Right forelimb (tissue), 1 donor: ENCODE measurements at places on chromosomes 13 and 19.

DNA sequence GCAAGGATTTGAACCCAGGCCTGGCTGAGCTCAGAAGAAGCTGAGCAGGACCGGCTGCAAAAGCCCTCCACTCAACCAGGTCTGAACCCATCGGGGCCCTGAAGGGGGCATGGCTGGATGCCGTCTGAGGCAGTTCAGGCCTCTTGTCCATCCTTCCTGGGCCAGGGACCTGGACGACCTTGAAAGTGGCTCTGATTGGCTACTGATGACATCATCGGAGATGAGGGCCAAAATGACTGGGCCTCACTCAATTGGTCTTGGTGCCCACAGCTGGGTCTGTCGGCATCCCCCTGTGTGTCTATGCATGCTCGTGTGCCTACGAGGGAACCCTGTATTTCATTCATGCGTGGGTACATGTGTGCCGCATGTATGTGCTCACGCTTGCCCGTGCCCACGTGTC lies 71.8 kb downstream of the PTPRS start:
- DNase-seq = no peak

DNA sequence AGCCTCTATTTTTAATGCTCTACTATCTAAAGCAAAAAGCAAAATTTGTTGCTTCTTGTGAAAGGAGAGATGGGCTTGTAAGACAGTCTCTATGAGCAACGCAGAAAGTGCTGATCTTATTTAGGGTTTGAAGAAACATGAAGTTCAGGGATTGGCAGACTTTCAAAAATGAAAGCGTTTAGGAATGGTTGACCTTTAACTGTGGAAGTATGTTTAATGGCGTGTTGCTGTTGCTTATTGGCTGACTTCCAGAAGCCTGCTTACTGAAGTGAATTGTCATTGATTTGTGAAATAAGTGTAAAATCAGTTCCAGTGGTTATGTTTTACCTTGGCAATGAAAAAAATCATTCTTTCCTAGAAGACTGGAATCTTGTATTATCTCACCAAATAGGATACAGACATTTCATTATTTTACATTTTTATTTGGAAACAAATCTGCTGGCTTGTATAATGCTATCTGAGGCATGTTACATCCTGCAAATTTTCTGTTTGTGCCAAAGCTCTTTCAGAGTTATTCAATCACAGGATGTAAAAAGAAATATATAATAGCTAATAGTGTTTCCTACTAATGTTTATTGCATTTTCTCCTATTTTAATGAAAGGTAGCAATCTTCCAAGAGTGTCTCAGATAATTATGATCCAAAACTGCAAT lies 221.3 kb upstream of the SLITRK6 start:
- DNase-seq = no peak

DNA sequence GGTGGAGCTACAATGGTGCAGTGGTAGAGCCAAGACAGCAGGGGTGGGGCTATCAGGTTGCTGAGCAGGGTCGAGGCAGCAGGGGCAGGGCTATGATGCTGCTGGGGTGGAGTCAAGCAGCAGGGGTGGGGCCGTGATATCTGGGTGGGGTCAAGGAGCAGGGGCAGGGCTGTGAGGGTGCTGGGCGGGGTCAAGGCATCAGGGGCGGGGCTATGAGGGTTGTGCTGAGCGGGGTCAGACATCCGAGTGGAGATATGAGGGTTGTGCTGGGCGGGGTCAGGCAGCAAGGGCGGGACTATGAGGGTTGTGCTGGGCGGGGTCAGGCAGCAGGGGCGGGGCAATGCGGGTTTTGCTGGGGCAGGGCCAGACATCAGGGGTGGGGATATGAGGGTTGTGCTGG lies 14.7 kb downstream of the HCN2 start:
- DNase-seq = no peak

GRCh38 chr13:64680739-64681138 lies 2549.4 kb downstream of the PCDH9 start:
- no peak for DNase-seq

DNA sequence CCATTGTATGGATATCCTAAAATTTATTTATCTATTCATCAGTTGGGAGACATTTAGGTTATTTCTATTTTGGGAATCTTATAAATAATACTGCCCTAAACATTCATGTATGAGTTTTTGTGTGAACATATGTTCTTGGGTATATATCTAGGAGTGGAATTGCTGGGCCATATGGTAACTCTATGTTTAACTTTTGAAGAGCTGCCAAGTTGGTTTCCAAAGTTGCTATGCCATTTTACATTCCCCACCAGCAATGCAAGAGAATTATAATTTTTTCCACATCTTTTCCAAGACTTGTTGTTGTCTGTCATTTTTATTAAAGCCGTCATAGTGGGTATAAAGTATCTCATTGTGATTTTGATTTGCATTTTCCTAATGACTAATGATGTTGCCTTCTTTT lies 48.2 kb upstream of the CALM3 start:
- DNase-seq = no peak

- DNase-seq = no peak
These were observed 42.3 kb downstream of the DEDD2 start for GRCh38 chr19:42174958-42175734.

GRCh38 chr13:106981051-106981450 lies 413.1 kb upstream of the ARGLU1 start:
- no peak for DNase-seq

GRCh38 chr13:22201375-22201925 lies 530.6 kb downstream of the FGF9 start:
- DNase-seq = no peak

GRCh38 chr13:110913322-110914080 lies 1.4 kb downstream of the ANKRD10 start:
- no peak for DNase-seq

GRCh38 chr13:73293913-73294523 lies 235.2 kb downstream of the KLF5 start:
- no peak for DNase-seq

DNA sequence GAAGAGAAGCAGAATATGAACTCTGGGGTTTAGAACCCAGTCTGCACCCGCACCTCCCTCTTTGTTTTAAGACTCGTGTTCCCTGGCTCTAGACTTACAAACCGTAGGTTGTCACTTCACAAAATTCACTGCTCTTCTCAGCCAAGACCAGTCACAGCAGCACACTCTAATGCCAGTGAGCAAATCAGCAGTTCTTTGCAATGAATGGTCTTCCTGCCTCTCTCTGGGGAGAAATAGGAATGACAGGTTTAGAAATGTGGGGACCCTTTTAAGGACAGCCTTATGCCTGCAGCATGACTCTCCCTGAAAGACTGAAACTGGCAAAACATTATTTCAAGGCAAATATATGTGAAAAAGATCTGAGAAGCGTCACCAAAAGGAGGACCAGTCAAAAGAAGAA lies 156.9 kb downstream of the KCTD15 start:
- no peak for DNase-seq

DNA sequence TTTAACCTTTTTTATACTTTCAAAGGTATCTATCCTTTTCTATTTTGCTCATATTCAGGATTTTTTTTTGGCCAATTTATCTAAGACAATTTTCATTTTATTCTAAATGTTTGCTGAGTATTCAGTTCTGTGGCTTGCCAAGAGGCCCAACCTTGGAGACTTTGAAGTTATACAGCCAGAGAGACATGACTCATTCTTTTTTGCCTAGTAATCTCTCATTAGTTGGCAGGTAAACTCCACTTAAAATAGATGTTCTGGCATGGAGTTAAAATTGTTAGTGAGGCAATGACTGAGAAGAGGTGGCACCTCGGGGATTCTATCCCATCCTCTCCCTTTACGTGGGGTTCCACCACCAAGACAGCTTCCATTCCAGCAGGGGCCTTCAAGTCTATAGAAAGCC lies 213.8 kb downstream of the KCTD12 start:
- no peak for DNase-seq

DNA sequence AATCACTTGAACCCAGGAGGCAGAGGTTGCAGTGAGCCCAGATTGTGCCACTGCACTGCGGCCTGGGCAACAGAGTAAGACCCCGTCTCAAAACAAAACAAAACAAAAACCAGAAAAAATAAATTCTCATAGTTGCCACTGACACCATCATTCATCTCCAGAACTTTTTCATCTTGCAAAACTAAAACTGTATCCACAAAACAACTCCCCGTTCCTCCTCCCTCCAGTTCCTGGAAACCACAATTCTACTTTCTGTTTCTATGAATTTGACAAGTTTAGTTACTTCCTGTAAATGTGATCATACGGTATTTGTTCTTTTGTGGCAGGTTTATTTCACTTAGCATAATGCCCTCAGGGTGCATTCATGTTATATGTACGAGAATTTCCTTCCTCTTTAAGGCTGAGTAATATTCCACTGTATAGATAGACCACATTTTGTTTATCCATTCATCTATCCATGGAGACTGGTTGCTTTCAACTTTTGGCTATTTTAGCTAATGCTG lies 13.2 kb upstream of the ADGRE5 start:
- DNase-seq = no peak

DNA sequence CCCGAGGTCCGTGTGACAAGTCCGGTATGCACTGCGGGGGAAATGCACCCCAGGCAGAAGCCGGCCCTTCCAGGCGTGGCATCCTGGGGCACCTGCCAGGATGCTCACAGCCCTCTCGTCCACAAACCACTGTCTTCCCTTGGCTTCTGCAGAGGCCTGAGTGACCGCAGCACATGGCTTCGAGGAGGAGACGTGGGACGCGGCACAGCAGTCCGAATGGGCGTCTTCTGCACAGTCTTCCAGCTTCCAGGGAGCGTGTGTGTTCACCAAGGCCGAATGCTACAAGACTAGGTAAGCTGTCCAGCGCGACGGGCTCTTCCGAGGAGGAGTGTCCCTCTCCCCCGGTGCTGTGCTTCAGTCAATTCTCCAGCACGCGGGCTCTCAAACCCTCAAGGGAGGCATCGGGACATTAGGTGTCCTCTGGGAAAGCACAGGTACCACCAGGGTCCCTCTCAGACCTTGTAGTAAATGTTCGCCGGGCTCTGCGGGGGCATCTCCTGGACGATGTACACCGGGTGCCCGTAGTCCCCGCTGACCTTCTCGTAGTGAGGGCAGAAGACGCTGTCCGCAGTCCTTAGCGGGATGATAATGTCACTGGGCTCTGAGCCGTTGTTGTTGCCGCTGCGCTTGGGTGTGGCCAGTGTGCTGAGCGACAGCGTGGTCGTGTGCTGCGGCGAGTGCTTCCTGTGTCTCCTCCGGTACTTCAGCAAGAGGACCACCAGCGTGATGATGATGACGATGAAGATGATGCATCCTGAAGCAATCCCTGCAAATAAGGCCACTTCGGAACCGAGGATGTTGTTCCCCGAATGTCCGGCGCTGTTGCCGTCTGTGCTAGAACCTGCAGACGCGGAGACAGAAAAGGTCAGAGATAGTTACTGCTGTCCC lies 42.6 kb downstream of the EFNB2 start:
- no peak for DNase-seq

GRCh38 chr19:40300668-40301067 lies 15.5 kb upstream of the AKT2 start:
- DNase-seq = no peak

DNA sequence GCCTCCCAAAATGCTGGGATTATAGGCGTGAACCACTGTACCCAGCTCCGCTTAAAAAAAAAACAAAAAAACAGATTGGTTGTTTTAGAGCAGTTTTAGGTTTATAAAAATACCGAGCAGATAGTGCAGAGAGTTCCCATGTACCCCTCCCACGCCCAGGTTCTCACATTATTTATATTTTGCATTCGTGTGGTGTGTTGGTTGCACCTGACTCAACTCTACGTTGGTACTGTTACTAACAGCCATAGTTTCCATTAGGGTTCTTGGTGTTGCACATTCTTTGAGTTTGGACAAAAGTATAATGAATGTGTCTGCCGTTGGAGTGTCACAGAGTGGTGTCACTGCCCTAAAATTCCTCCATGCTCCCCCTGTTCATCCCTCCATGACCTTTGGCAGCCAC lies 29.1 kb downstream of the MYO9B start:
- DNase-seq = no peak

DNA sequence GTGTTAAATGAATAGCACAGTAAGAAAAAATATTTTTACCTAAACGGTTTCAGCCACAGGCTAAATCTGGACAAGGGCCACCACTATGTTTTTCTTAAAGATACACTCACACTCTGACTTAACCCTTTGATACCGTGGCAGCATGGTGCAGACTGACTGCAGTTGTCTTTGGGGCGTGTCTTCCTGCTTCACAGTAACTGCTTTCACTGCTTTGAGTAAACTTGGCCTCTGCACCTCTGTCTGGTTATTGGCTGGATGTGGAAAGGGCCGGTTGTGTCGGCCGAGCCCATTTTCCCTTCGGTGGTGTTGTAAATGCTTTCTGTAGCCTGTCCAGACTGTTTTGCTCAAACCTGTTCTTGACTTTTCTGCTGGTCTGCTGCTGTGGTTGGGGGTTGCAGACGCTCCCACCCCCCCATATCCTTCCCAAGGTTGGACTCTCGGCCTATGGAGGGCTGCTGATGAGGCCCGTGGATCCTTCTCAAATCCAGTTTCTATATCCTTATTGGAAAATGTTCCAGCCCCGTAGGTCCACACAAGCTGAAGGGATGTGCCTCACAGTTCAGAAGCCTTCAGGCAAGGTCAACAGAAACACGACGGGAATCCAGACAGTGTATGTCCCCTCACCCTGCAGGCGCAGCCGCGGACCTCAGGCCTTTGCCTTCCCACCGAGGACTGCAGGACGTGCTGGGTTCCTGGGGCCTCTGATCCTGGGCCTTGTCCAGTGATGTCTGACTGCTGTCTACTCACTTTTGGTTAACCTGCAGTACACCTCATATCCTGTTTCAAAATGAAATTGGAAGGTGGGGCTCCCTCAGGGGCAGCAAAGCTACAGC lies 90.2 kb upstream of the RNF113B start:
- DNase-seq = no peak

GRCh38 chr13:20425819-20426219 lies 99.8 kb downstream of the CRYL1 start:
- no peak for DNase-seq

DNA sequence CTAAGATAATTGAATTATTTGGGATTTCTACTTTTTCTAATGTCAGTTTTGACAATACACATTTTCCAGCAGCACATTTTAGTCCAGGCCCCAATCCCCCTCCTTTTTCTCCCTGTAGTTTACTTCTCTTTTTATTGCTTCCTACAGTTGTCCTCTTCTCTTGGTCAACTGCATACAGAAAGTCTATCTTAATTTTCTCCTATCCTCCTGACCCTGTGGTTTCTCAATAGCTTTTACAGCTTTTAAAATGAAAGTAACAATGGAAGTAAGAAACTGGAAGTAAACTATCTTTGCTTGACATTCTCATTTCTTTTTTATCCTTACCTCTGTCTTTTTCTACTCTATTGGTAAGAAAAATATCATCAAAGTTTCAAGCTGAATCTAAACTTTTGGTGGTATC lies 106.5 kb upstream of the OXGR1 start:
- DNase-seq = no peak
